ENCODE measurements at places on chromosomes 6 and 20.

GRCh38 chr6:53813096-53813495 is 18.3 kb downstream of the LRRC1 start:
- DNase-seq, result no peak

- no peak for DNase-seq
Measured at GRCh38 chr6:12439296-12439695, 149.1 kb downstream of the EDN1 start.

DNA sequence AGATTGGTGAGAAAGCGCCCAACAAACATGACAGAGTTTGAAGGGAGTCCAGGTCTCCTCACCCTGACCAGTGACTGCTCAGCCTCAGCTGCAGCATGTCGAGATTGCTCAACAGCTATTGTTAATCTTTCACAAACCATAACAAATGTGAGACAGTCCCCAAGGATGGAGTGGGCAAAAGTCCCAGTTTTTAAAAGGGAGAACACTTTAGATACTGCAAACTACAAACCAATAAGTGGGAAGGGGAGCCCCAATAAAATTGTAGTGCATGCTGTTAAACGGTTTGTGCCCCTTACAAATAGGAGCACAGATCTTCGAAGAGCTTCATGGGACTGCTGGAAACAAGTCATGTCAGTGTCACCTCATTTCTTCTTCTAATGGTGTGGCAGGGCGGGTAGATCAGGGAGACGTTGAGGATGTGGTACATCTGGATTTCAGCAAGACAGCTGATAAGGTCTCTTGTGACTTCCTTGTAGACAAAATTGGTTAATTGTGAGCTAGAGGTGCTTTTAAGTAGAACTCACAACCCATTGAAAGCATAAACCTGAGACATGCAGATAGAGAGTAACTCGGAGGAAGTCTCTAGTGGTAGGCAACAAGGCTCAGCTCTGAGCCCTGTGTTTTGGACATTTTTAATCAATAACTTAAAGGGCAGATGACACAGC is 134.0 kb upstream of the ARMC2 start:
- peak; percentile 70 for DNase-seq

- no peak for DNase-seq
Measured at GRCh38 chr6:122825163-122825562, 36.1 kb downstream of the SMPDL3A start.

GRCh38 chr20:9253006-9253539 is 184.2 kb downstream of the PLCB4 start:
- no peak for DNase-seq

DNA sequence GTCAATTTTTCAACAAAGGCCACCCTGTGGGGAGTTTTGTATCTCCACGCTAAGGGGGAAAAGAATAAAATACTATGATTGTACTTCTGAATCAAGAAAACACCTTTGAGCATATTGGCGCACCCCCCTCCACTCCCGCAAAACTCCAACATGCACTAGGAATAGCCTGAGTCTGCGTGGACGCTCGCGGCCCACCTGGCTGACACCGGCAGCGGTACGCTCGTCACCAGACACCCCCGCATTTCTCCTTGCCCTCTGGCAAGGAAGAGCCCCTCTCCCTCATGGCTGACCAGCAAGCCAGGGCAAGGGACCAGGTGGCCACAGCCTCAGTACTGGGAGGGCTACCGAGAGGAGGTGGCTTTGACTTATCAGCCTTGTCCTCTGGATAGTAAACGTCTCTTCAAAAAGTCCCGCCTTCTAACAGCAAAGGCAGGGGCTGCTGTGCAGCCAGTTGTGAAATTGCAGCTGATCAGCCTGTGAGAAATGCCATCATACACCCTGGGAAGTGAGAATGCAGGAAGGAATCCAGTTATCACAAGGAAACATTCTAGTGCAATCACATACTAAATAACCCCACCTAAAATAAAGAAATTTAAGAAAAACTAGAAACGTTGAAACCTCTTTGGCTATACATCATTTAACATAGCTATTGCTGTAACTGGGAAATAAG is 84.2 kb downstream of the HUS1B start:
- DNase-seq, result no peak

DNA sequence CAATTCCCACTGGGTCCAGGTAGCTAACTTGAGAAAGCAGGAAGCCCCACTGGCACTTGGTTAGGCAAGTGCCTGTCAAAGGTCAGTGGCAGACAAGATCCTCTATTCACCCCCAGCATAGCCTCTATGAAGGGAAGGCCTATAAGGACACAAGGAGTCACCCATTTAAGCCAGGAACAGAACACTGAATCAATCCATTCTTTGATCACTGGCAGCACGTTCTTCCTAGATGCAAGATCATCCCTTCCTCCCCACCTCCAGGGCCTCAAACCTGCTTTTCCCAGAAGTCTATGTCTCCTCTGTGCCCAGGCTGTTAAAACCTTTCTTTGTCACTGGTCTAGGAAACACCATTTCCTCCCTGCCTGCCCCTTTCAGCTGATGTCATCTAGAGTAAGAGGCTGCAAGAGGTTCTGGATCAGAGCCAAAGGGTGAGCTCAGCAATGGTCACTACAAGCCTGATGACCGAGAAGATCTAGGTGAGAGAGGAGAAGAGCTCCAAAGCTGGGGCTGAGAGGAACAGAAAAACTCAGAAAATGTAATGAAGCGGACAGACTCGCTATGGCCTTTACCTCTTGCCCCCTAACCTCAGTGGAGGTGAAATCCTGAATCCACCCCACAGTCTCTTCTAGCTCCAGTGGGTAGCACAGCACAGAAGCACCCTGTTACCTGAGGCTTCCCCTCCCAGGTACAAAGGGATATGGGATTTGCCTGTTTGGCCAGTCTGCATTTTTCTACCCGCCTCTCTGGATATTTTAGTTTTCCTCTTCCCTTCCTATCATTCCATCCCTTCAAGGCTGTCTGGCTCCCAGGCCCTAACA is 1.8 kb downstream of the GTPBP2 start:
- DNase-seq, result peak; percentile 72

- no peak for DNase-seq
Measured at GRCh38 chr6:104642871-104643270, 216.8 kb downstream of the HACE1 start.

- DNase-seq, result no peak
Measured at GRCh38 chr20:10347086-10347880, 86.7 kb downstream of the MKKS start.

DNA sequence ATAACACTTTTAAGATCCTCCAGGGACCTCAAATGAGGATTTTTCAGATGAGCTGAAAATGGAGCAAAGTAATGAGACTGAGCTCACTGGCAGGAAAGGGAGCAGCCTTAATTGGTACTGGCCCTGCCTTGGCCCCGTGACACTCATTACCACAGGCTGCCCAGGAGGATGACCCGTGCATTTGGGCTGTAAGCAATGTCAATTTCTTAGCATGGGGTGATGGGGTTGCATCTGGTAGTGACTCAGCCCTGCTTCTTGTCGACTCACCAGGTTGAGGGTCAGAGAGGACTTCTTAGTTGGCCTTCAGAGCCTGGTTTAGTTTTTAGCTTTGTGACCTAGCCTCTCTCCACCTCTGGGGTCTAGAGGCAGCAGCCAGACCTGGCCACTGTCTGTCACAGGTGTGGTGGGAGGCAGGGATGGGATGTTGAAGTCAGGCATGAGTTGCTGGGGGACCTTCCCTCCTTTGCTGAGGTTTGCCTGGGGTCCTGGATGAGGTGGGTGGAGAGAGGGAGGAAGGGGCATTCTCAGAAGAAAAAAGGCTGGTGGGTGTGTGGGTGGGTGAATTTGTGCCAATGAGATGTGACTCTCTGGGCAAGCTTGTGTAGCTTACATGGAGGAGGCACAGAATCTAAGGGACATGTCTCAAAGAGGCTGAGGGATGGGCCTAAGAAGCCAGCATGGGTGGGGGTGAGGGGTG is 25.9 kb upstream of the EPB41L1 start:
- no peak for DNase-seq

- no peak for DNase-seq
Measured at GRCh38 chr20:11296951-11297350, 620.7 kb upstream of the BTBD3 start.

- DNase-seq, result peak; percentile 82
Measured at GRCh38 chr6:135686784-135687301, 164.7 kb upstream of the PDE7B start.
